ENCODE measurements at places on chromosomes 2 and 18.
A peak's percentile ranks its signal among the peaks of the same experiment; 100 is the strongest.

DNA sequence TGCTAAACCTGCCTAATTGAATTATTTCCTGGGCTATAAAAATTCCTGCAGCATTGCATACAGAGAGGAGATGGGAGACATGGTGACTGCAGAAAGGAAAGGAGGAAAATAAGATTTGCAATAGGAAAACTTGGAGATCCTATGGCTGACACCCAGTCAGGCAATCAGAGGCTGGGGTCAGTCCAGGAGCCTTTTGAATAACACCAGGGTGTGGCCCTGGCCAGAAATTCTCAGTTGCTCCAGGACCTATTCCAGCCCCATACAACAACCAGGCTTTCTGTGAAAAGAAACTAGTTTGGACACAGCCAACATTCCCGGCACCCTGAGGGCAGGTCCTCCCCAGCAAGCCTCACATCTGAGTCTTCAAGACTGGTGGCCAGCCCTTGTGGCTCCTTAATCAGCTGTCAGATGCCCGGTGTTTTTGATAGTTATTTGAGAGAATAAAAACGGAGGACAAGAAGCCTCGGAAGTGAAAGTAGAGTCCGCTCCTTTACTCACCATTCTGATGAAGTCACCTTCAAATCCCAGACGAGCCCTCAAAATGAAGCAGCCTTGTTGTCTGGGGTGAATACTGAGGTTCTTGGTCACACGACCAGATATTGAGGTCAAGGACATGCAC is 31.1 kb upstream of the GMCL1 start:
- peak; percentile 8 for DNase-seq

- no peak for DNase-seq
Measured at GRCh38 chr2:120289221-120289906, 36.7 kb downstream of the RALB start.

GRCh38 chr18:60668583-60668982 is 296.0 kb upstream of the MC4R start:
- DNase-seq, result no peak

DNA sequence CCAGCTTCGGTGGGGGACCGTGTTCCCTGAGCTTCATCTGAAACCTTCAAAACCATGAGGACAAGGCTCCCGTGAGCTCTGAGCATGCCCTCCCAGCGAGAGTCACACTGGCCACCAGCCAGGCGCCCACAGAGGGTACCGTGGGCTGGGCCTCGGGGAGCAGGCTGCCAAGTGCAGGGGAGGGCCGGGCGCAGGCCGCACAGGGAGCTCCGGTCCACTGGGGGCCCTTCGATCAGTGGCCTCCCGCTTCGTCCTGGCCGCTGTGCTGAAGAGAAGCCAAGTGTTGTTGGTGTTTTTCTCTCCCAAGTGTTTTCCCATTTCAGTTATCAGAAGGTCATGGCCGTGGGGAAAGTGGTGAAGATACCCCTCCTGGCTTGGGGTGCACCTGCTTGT is 144.4 kb downstream of the PTGR3 start:
- no peak for DNase-seq

GRCh38 chr2:74893332-74893731 is 59.4 kb downstream of the HK2 start:
- DNase-seq, result peak; percentile 88

GRCh38 chr2:48754874-48755273 is 650 bp downstream of the LHCGR start:
- DNase-seq, result no peak

DNA sequence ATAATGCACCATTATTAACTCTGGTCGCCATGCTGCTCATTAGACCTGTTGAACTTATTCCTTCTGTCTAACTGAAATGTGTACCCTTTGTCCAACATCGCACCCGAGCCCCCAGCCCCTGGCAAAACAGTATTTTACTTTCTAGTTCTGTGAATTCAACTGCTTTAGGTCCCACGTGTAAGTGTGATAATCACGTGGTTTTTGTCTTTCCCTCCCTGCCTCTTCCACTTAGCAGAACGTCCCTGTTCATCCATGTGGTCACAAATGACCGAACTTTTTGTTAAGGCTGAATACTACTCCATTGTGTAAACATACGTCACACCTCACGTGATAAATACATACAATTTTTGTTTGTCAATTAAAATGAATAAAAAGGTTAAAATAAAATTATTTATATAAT is 826.9 kb downstream of the DCDC2C start:
- no peak for DNase-seq

DNA sequence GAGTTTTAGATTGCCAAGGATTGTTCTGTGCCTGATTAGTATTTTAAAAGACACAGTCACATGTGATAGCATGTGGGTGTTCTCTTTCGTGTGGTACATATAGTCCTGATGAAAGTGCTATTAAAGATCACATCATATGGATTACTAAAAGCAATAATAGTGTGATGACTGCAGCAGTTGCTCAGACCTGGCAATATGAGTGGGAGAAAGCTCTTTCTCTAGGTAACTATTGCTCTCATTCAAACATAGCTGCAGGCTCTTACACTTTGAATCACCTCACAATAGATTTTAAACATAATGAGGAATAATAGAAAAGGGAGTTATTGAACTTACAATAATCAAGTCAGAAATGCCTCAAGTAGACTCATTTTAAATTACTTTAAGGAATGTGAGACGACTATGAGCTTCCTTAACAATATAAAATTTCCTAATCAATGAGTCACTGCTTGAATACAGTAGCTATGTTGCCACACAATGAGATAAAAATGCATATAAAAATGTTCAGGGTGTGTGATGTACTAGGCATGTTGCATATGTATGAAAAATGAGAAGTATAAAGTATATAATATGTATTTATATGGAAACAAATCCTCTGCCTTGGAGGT is 452.1 kb downstream of the TMX3 start:
- peak; percentile 79 for DNase-seq

- peak; percentile 8 for DNase-seq
Measured at GRCh38 chr2:205073433-205074020, 528.3 kb downstream of the PARD3B start.

GRCh38 chr2:149766339-149766738 is 178.8 kb upstream of the MMADHC start:
- no peak for DNase-seq

DNA sequence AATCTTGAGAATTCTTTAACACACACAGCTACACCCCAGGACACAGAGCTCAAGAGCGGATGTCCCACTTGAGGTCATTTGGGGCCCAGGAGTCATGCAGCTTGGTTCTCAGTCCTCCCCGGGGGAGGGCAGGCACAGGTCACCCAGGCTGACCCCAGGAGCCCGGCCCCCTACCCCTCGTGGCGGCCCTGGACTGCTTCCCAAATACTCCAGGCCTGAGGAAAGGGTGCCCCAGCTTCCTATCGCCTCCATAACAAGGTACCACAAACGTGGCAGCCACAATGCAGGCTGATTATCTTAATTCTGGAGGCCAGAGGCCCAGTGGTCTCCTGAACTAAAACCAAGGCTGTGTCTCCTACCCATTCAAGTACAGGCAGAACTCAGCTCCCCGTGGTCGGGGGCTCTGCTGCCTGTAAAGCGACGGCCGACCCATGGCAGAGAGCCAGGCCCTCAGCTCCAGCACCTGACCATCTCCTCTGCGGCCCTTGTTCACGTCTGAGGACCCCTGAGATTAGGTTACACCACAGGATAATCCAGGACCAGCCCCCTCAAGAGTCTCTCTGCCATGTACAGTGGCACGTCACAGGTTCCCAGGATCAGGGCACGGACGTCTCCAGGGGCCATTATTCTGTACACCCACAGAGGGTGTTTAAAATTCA is 10.5 kb downstream of the SLC66A2 start:
- DNase-seq, result no peak

- peak; percentile 45 for DNase-seq
Measured at GRCh38 chr18:63366213-63367052, 573 bp downstream of the KDSR start.

DNA sequence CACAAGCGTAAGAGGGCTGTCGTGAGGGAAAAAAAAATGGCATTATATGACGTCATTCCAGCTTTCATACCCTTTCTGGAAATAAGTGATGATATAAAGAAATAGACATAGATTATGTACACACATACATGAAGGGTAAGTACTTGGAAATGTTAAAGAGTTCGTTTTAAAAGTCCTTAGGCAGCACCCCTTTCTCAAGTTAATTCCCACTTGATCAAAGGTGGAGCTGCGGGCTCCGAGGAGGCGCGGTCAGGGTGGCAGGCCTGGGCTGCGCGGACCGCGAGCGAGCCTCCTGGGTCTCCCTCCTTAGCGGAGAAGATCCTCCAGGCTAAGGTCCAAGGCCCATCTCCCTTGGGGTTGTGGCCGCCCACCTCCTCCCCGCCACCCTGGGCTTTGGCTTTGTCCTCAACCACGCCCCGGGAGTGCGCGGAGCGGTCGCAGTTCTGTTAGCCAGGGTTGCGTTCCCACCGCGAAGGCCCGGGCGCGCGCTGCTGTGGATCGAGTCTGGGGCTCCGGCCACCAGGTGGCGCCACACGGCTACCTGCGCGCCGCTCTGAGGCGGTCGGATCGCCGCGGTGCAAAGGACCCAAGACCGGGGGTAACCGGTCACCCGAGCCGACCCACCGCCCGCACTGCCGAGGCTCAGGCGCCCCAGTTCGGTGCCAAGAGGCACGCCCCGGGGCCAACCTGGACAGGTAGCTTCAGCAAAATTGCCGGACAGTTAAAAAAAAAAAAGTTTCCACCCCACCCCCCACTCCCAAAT is 66.8 kb downstream of the HNRNPLL start:
- DNase-seq, result peak; percentile 60

Measured in fibroblast of lung (primary cell).